Stimulated activated CD8-positive, alpha-beta memory T cell treated with anti-CD3 and anti-CD28 coated beads, Interleukin-4, amount 100 ng/mL, for 1 hour (primary cell): ENCODE measurements at places on chromosomes 7 and 10.

GRCh38 chr10:71631007-71631861 is 88.3 kb downstream of the C10orf105 start:
- DNase-seq = no peak

GRCh38 chr7:14807507-14807906 is 95.0 kb downstream of the DGKB start:
- no peak for DNase-seq

- DNase-seq = no peak
Observed at GRCh38 chr7:74183142-74183541, 9.0 kb downstream of the EIF4H start.

DNA sequence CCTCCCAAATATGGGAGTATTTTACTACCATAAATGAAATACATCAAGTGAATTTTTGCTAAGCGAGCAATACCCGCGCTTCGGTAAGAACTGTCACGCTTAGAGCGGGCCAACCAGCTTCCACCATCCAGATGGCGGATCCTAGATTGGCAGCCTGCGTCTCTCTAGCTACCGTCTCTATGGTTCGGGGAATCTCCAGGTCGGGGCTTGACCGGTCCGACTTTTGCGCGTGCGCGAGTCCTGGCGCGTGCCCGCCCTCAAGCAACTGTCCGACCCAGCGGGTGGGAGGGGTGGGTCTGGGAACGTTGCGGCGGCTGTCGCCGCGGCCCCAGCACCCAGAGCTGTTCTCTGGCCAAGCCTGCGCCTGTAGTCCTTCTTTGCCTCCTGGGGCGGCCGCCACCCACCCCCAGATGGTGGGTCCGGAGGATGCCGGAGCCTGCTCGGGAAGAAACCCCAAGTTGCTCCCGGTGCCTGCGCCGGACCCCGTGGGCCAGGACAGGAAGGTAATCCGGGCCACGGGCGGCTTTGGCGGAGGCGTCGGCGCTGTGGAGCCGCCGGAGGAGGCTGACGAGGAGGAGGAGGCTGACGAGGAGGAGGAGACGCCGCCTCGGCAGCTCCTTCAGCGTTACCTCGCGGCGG is at the start of gene TBC1D12:
Gene TBC1D12 (plus strand): TSS at position 338 of the 639 bp plus-strand sequence. CDS start 73 bp downstream, at position 411.
- DNase-seq = no peak

- DNase-seq = no peak
Observed at GRCh38 chr10:95309958-95310357, 19.2 kb upstream of the PDLIM1 start.

DNA sequence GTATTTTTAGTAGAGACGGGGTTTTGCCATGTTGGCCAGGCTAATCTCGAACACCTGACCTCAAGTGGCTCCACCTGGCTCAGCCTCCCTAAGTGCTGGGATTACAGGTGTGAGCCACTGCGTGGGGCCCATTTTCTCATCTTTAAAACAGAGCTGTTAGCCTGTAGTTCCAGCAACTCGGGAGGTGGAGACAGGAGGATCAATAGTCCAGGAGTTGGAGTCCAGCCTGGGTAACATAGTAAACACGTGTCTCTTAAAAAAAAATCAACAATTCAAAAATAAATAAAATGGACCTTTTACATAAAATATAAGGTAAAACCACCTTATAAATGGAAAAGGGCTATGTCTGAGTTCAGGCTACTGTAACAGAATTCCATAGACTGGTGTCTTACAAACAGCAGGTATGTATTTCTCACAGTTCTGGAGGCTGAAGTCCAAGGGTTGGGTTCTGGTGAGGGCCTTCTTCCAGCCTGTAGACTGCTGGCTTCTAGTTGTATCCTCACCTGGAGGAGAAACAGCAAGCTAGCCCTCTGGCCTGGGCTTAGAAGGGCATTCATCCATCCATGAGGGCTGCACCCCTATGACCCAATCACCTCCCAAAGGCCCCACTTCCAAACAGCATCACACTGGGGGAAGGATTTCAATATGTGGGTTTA is 7.0 kb upstream of the PVRIG start:
- DNase-seq = no peak

DNA sequence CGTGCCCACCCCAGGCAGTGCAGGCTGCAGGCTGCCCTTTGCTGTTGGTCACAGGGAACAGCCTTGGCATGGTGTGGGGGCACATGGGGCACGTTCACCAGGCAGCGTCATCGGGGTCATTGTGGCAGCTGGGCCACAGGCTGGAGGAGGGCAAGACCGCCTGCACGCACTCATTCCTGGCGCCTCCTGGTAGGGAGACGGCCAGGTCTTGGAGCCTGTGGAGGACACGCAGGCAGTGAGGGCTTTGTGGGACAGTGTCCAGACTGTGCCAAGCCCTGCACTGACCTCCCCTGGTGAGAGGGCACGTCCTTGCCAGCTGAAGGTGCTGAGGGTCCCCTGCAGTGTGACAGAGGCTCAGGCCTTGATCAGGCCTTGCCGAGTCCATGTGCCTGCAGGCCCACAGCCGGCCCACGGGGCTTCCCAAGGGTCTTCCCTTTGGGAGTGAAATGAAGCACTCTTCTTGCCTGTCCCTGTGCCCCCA is 76.4 kb downstream of the NKX6-2 start:
- DNase-seq = no peak

DNA sequence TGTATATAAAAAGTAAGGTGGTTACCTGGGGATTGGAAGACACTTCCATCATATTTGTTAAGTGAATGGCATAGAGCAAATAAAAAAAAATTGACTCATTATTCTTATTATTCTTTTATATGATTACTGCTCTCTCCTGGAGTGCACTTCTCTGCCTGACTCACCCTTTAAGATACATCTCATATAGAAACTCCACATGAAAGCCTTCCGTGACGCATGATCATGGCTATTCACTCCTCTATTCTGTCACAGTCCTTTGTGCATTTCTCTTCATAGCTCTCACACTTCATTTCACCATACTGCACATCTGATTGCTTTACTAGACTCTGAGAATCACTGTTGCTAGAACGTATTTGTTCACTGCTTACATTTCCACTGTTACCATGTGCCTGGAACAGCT is 597.3 kb downstream of the CNTNAP2 start:
- no peak for DNase-seq

DNA sequence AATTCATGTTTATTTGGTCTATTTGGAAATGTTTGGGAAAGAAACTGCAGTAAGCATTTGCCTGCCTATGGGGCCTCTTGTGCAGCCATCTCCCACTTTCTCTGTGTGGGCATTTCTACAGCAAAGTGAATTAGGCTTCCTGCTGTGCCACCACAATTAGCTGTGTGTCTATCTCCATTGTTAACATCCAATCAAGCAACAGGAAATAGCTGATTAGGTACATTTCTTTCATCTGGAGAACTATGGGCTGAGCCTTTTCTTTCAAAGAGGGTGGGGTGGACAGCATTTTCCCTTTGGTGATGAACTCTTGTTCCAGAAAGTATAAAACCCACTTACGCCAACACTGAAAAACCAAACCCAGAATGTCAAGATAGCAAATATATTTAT is 640.0 kb downstream of the ACTR3B start:
- no peak for DNase-seq

DNA sequence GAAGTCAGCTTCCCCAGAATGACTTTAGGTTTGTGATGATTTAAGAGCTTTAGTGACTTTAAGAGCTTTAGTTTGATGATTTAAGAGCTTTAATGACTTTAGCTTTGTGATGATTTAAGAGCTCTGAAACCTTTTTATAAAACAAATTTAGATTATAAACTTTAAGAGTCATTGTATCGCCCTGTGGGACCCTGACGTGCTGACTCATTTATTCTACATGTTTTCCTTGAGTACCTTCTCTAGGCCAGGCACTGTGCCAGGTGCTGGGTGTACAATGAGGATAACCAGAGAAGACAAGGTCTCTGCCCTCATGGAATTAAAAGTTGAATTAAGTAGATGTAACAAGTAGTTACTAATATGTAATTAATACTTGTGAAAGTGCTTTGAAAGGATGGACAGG is 45.4 kb downstream of the CNNM1 start:
- DNase-seq = no peak
